ENCODE measurements at places on chromosomes 3 and 15. TPM values are rescaled to one million over a fixed set of nuclear protein-coding genes. Genes with fewer than 3 reads are reported as not detected.
A peak's percentile ranks its signal among the peaks of the same experiment; 100 is the strongest.

- H3K27ac ChIP-seq: no peak overlapping the region
- DNase-seq: no peak
- no peaks in the 10 kb centered on the region for H3K4me1 ChIP-seq
- H3K36me3 ChIP-seq: no peaks in the 10 kb centered on the region
- H3K4me3 ChIP-seq: no peak overlapping the region
Measured at GRCh38 chr3:142152384-142152783, 3.0 kb upstream of the TFDP2 start.

- no peak overlapping the region for H3K4me3 ChIP-seq
- no peaks in the 10 kb centered on the region for H3K27me3 ChIP-seq
- H3K27ac ChIP-seq: no peak overlapping the region
- H3K36me3 ChIP-seq: no peaks in the 10 kb centered on the region
- H3K4me1 ChIP-seq: no peaks in the 10 kb centered on the region
Measured at GRCh38 chr3:5494905-5495519, 307.5 kb downstream of the EDEM1 start.

GRCh38 chr3:11390411-11391131 lies 118.4 kb downstream of the ATG7 start:
- peak overlapping the region; percentile 20 for H3K27ac ChIP-seq
- no peaks in the 10 kb centered on the region for H3K36me3 ChIP-seq
- no peak overlapping the region for H3K4me3 ChIP-seq
- no peak for DNase-seq

DNA sequence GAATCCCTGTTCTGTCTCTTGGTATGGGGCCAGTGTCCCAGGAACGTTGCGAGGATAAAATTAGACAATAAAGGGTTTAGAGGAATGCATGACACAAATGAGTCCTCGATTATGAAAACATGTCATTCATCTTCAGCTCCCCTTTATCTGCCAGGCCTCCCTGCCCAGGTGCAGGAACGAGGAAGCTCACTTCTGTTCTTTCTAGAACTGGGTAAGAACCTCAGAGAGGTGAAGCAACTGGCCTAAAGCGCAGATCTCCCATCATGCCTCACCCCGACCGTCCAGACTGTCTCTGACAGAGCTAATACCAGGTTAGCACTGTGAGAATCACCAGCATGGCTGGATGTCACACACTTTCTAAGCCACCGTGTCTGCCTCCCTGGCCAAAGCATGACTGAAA lies 1.5 kb upstream of the ITIH1 start:
- H3K27me3 ChIP-seq: no peaks in the 10 kb centered on the region

Gene RPS27L
- 36.4 TPM for total RNA-seq
